ENCODE measurements at places on chromosomes 11 and 22.

- no peak for DNase-seq
Measured at GRCh38 chr11:132895340-132895739, 637.0 kb downstream of the OPCML start.

DNA sequence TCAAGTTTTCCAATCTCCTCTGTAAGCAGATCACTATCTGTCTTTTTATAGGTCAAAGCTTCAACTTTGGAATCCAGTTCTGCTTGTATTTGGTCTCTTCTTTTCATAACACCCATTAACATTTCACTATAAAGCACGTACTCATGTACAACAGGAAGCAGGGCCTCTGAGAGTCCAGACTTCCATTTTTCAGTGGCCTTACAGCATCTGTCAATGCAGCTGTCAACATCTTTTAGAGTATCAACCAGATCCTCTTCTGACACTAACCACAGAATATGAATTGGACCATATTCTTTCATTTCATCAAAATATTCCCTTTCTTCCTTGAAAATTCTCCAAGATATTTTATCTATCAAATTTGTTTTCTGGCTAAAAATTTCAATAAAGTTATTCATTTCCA, 24.7 kb upstream of the SLN start:
- DNase-seq: no peak

DNA sequence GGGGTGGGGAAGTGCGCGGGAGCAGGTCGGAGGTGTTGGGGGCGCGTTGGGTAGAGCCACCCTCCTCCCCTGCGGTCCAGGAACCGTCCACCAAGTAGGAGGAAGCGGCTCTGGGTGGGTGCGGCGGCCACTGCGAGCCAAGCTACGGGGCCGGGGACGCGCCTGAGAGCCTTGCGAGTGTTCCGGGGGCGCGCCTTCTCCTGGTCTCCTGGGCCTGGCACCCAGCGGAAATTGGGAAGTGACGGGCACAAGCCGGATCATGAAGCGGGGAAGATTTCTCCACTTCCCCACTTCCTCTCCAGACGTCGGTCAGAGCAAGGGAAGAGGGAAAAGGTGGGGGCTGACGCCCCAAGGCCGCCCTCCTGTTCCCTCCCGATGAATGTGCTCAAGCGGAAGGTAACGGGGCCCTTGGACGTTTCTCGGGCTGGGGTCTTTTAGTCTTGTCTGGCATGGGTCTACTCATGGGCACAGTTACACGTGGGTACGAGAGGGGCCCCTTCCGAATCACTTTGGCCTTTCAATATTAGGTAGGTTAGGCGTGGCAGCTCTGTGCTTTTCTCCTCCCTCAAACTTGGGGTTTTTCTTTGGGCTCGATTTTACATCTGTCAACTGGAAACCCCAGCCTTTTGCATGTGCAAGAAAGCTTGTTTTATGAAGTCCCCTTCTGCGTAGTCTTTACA, 865 bp downstream of the RBM14 start:
- peak; percentile 51 for DNase-seq

DNA sequence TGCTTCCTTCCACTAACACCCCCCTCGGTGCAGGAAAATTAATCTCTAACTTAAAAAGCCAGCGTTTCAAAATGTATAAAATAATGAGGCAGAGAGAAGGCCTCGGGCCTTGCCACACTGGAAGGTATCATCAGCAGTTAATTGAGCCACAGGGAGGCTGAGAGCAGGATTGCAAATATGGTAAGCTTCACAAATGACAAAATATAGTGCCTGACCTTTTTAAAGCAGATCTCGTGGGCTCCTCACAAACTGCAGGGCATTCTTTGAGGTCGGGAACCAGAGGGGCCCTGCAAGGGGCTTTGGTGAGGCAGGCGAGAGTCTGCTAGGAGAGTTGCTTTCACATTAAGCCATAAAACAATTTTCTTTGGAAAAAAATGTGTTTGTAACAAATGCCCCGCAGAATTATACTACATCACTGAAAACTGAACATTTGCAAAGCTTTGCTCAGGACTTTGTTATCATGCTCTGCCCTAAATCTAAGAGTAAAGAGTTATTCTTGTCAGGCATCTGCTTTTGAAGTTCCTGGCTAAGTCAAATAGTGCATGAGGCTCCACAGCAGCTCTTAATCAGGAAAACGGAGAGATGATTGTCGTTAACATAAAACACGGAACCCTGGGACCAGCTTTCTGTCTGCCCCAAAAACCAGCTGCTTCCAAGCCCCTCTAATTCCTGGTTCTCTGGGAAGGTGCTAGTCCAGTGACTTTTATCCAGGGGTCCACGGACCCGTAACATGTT, 61.4 kb upstream of the SYT13 start:
- DNase-seq: no peak

DNA sequence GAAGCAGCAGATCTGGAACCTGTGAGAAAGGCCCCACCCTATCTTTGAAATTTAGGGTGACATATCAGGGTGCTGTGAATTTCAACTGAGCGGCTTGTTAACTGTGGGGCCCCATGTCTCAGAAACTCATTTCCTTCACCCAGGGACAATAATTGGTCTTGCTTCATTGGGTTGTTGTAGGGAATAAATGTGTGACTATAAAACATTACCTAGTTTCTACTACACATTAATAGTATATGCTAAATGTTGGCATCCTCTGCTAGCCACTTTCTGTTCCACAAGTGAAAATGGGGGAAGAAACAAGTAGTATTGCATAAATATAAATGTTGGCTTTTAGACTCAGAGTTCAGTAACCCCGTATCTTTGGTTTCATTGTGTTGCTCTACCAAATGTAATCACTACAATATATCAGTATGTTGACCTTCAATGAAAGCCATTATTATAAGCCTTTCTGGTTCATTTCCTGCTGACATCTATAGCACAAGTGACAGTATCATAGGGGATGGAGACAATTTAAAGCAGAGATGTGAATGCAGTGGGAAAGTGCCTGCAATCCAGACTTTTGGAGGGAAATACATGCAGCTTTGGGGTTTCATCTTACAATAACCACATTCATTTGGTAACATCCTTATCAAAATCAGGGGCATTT, 905.5 kb upstream of the RAG2 start:
- no peak for DNase-seq

GRCh38 chr22:47335460-47335859, 573.0 kb downstream of the TBC1D22A start:
- DNase-seq: no peak

DNA sequence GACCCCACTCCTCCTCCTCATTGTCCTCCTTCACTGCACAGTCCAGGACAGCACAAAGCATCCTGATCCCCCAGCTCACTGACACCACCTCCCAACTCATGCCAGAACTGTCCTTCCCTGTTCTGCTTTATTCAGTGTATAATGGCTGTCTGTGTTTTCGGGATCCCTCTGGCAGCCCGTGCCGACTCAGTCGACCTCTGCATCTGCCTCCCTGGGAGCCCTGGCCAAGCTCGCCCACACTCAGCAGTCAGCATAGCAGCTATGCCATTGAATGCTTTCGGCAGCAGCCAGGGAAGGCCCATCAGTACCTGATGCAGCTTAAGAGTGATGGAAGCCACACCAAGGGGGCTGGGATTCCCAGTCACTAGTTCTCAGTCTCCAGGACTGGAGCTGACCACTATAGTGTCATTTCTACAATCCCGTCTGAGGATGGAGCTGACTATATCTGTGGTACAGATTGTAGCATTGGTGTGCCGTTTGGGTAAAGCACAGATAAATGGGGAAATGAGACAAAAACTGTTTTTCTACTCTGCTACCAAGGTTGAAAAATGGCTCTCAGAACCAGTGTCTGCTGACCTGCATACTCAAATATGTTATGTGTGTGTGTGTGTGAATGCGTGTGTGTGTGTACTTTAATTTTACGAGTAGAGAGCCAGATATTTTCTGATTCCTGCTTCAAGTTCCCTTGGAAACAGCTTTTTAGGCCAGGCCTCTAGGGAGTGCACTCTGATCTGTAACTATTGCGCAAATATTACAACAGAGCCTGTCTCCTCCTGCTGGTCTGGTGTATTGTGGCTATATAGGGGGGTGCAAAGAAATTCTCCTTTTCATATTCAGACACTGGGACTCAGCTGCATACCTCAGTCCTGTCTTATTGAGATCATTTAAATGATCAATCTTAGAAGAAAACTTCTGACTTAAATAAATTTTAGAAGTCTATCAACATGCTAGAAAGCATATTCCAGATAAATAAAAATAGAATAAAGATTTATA, 78.8 kb upstream of the TOP3B start:
- DNase-seq: no peak

DNA sequence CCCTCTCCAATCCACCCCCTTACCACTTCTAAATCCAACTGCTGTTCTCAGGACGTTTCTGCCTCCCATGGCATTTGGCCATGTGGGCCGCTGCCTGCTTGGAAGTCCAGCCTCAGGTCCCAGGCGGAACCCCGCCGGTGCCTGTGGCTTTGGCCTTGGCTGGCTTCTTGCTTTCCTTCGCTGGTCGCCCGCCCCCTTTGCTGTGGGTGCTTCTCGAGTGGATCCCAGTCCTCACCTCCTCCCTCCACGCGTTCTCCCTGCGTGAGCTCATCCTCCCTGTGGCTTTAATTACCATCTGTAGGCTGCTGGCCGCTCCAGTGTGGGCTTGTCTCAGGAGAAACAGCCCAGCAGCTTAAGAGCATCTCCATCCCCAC, 111.7 kb downstream of the NECTIN1 start:
- no peak for DNase-seq

All from activated CD4-positive, alpha-beta memory T cell treated with anti-CD3 and anti-CD28 coated beads for 36 hours (primary cell).